ENCODE measurements at places on chromosomes 7 and 10. TPM values are rescaled to one million over a fixed set of nuclear protein-coding genes. Genes with fewer than 3 reads are reported as not detected.

DNA sequence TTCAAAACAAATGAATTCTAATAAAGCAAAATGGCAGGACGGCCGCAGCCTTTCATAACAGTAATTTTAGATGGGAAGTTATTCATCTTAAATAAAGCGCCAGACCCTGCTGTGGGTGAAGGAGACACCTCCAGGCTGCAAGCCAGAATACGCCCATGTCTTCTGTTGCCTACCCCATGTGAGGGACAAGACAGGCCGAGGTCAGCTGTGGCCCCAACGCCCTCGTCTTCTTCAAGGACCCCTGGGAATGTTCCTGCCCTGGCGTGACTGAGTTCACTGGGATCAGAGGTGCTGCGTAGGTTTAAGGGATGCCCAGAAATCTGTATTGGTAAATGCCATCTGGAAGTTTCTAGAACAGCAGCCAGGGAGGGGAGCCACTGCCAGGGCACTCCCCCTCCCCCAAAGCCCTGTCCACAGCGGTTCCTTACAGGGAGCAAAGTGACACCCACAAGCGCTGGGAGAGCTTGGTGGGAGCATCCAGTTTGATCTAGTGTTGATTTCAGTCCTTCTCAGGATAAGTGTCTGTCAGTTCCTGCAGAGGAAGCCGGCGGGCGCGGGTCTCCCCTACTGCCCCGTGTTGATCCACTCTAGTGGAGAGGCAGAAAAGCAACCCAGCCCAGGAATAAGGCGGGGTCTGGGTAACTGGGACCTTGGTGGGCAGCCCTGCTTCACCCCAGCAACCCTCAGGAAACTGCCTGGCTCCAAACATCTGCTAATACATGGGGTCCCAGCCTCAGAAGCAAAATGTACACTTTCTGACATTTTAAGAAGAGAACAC lies 20.6 kb downstream of the PAPOLB start:
- no peak for DNase-seq

DNA sequence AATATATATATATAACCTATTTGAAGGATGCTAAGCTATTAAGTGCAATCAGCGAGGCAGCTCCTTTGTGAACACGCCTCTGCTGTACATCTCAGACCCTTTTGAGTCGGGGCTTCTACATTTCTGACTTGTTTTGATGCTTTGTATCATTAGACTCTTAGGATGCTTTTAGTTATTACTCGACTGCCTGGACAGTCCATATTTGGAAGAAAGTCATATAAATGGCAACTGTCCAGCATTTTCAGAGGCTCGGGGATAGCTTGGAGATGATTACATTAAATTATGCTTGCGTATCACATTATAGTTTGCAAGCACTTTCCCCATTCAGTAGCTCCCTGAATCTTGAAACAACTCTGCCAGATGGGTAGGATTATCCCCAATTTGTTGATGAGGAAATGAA lies 257.9 kb downstream of the PTEN start:
- DNase-seq: peak; percentile 26

The LCOR gene
- 22.8 TPM for polyA plus RNA-seq

The SAP25 gene
- polyA plus RNA-seq: 9.4 TPM

- no peak for DNase-seq
These were observed 13.1 kb upstream of the HABP2 start for GRCh38 chr10:113539789-113540188.

GRCh38 chr7:71636329-71636728 lies 504.4 kb downstream of the GALNT17 start:
- DNase-seq: no peak

The CHST3 gene
- polyA plus RNA-seq: 10.5 TPM

GRCh38 chr10:92712016-92712889 lies 22.5 kb downstream of the HHEX start:
- DNase-seq: no peak

The HMX3 gene
- not detected for polyA plus RNA-seq
